ENCODE measurements at places on chromosomes 1 and 21.

DNA sequence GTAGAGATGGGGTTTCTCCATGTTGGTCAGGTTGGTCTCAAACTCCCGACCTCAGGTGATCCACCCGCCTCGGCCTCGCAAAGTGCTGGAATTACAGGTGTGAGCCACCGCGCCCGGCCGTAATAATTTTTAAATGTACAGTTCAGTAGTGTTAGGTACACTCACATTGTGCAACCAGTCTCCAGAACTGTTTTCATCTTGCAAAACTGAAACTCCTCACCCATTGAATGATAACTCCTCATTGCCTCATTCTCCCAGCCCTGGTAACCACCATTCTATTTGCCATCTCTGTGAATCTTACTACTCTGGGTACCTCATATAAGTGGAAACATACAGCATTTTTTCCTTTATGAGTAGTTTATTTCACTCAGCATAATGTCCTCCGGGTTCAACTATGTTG, 3.4 kb downstream of the NLRP3 start:
- DNase-seq: no peak

- DNase-seq: no peak
These were observed 2.3 kb downstream of the H3-3A start for GRCh38 chr1:226064816-226065248.

DNA sequence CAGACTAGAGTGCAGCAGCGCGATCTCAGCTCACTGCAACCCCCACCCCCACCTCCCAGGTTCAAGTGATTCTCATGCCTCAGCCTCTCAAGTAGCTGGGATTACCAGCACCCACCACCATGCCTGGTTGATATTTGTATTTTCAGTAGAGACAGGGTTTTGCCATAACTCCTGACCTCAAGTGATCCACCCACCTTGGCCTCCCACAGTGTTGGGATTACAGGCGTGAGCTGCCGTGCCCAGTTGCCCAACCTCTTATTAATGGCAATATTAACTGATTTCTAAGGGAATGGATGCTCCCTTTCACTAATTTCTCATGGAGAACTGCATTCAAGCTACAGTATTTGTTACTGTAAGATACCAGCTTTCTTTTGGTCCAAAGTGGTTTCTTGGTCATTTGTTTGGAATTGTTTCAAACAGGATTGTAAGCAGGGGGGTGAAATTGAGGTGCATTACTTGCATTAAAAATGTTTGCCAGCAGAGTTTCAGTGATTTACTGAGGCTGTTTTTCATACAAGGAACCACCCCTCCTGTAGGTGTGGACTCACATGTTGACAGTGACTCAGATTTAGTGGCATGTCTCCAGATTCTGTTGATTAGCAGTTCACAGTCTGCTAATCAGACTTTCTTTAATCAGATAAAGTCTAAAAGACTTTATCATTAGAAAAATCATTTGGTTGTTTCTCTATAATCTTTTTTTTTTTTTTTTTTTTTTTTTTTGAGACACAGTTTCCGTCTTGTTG, 3.9 kb upstream of the TGFBR3 start:
- no peak for DNase-seq

GRCh38 chr1:117093091-117093534, 28.4 kb downstream of the TRIM45 start:
- DNase-seq: no peak

GRCh38 chr1:109256971-109257681, 7.8 kb downstream of the CELSR2 start:
- DNase-seq: no peak

DNA sequence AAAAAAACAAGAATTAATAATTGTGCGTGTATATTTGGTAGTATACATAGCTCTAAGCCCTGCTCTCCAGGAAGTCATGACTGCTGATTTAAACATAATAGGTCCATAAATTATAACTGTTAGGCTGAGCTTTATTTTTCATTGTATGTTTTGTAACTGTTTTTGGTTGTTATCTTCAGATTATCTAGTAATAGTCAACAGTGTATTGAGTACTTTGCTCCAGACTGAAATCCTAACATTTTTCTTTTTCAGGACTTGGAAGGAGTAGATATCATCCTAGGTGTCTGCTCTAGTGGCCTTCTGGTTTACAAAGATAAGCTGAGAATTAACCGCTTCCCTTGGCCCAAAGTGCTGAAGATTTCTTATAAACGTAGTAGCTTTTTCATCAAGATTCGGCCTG, 90.9 kb downstream of the TMEM200B start:
- DNase-seq: no peak

- no peak for DNase-seq
These were observed 137.1 kb downstream of the PBX1 start for GRCh38 chr1:164695956-164696665.

GRCh38 chr1:54602554-54602953, 20.8 kb downstream of the FAM151A start:
- DNase-seq: no peak

DNA sequence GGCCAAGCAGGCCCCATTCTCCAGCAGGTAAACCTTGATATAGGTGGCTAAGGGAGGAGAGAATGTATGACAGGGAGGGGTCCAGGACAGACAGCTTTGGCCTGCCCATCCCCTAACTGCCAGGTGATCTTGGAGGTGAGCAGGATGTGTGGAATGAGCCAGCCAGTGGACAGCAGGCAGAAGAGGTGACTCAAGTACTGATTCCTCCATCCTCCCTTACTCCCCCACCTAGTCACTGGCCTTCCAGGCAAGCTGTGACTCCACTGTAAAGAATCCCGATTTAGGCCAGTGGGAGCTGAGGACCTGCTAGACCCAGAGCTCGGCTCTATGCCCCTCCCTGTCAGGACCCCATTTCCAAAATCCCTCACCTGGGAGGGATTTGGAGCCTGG, 36.6 kb downstream of the RIMS3 start:
- no peak for DNase-seq

GRCh38 chr1:186620566-186621350, 59.5 kb downstream of the PTGS2 start:
- no peak for DNase-seq

DNA sequence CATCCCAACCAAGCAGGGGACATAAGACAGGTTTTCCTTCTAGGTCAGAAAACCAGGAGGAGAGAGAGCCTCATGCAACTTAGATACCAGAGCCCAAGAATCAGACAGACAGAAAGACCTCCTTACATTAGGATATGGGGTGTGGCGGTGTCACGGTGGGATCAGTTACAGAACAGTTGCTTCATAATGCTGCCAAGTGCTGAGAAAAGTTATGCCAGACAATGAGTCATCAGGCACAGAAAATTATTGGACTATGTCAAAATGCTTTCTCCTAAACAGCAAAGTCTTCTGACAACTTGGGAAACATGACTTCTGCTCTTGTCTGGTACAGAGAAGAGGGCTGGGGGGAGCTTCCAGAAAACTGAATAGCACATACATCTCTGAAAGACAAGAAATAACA, 1120.2 kb upstream of the TMPRSS15 start:
- no peak for DNase-seq

- DNase-seq: no peak
These were observed 297.1 kb upstream of the ZRANB2 start for GRCh38 chr1:71377886-71378285.

DNA sequence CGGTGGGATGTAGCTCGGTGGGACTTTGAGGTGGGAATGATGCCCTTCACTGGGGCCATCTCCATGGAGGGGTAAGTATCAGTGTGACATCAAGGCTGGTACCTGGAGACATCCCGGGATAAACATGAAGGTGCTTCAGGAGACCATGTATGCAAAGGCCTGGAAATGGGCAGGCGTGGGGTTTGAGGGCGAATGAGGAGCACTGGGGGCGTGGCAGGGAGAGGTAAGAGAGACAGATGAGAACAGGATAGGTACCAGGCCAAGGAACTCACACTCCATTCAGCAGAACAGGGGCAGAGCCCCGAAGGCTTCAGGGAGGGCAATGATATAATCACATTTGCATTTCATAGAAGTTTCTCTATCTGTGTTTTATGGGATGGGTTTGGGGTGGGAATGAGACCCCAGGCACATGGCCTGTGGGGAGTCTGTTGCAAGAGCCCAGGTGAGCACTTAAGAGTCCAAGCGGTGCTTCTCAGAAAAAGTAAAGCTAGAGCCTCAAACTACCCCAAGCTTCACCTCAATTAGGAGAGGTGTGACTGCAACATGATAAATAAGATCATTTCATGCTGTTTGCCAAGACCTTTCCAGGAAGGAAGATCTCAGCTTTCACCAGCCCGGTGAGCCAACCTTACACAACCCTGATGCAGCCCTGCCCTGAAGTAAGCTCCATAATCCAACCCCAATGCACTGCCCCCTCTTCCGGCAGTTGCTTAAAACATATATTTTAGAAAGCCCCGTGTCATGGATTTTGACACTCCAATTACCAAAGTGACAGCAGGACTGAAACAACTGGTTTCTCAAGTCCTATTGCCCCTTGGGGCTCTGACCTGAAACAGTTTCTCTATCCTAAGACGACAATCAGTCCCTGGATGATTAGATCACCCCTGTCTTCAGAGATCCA, 7.4 kb downstream of the S100A9 start:
- no peak for DNase-seq

DNA sequence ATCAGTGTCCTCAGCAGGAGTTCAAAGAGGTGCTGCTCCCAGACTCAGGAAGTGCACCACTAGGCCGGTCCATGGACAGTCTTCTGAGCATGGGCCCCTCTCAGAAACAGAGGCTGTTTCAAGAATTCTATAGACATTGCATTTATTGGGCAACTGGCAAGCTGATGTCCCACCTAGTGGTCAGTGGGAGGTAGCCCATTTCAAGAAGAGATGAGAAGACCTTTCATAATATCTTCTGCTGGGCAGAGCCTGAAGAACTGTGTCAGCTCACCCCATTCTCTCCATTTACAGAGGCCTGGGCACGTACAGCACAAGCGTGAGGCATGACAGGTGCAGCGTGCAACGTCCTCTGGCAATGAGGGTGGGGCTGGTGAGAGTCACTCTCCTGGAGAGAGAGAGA, 216.0 kb downstream of the DYRK1A start:
- DNase-seq: no peak

DNA sequence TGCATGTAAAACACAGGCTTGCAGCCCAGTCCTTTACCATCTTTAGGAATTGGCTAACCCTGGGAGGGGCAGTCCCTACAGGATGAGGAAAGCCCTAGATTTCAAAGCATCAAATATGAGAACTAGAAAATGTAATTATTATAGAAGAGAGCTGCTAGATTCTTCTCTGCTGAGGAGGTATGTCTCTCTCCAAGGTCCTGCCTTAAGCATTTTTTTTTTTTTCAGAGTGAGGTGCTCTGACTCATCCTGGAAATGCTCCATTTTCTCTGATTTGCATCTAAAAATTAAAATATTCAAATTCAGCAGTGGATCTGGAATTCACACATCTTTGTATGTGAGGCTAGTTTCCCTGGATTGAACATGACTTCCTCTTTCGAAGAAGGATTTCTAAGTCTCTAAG, 149.8 kb downstream of the ZNF648 start:
- no peak for DNase-seq

DNA sequence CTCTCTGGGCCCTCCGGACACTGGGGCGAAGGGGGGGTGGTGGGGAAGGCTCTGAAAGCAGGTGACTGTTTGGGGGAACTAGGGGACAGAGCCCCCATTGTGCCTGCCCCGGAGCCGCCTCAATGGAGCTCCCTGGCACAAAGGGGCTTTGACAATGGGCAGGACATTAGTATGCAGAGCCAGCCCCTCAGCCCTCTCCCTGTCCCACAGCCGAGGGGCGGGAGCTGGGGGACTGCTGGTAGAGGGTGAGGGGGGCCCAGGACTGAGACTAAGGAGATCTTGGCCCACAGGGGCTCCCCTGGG, 7.8 kb downstream of the KCNJ10 start:
- no peak for DNase-seq

GRCh38 chr1:41492341-41492848, 7.9 kb upstream of the EDN2 start:
- DNase-seq: no peak

GRCh38 chr21:15062606-15062965, 2.2 kb downstream of the NRIP1 start:
- no peak for DNase-seq

- no peak for DNase-seq
These were observed 44.7 kb upstream of the C8B start for GRCh38 chr1:57010511-57010910.

DNA sequence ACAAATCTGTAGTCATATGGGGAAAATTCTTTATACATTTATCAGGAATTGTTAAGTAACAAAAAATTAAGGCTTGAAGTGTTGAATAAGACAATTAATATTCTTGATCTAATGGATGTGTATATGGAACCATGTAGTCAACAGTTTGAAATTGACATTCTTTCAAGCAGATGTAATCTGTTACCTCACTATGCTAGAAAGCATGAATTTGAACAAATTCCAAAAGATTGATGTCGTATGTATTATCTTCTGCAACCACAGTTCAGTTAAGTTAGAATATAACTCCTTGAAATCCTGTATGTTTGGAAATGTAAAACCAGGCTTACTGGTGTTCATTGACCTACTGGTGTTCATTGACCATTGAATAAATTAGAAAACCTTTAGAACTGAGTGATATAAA, 16.1 kb downstream of the CCDC18 start:
- no peak for DNase-seq

DNA sequence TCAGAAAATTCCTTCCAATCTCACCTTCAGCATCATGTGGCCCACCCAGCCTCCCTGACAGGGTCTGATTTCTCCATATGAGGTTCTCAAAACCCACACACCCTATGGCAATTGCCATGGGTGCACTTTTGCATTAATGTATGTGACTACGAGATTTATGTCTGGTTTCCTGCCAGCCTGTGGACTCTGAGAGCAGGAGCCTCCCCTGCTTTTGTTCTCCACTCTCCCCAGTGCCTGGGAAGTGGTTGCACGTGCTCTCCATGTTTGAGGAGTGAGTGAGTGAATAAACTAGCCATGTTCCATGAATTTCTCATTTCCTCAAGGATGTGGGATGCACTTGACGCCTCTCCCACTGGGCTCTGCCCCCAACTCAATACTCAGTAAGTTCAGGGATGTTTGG, 91.2 kb downstream of the ACTL8 start:
- DNase-seq: no peak

DNA sequence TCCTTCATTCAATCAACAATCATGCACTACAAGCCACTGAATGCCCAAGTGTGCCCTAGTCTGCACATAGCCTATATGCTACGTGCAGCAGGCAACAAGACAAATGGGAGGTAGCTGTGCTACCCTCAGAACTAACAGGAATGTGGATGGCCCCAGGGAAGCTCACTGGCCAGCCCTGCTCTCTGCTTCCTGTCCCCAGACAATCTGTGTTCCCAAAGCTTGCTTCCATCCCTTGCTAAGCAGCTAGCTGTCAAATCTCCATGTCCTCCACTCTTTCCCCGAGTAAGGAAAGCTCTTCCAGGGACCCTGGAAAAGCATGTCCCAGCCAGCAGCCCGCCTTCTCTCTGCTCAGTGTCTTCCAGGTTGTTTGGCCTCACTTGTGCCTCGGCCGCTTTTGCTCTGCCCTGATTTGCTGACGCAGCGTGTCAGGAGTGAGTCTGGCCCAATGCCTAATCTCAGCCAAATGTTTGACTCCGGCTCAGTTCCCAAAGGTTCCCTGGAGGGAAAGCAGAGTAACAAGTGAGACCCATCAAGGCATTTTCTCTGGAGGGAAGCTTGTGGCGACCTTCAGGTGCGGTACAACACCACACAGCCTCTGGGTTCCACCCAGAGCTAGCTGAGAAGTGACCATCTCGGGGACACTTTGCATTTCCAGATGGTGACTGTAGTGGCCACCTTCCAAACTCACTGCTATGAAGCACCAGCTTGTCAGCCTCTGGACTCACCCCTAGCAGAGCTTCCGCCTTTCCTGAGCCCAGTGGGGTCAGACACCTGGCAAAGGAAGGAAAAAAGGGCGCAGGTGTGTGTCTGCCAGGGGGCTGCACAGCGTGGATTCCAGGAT, 243.4 kb downstream of the RHOU start:
- DNase-seq: no peak

Data from activated CD8-positive, alpha-beta memory T cell treated with anti-CD3 and anti-CD28 coated beads for 4 hours (primary cell).